Purkinje cell (primary cell): ENCODE measurements at places on chromosomes 1 and 21. TPM values are rescaled to one million over a fixed set of nuclear protein-coding genes. Genes with fewer than 3 reads are reported as not detected.

Gene F5
- 0.07 and 1.4 TPM in 2 replicates for polyA plus RNA-seq

Gene SOX13
- 0.07 and 0.24 TPM in 2 replicates for polyA plus RNA-seq

Gene CHI3L2
- polyA plus RNA-seq = not detected in 2 replicates

Gene GBP7
- 0.13 TPM in 1 of 2 replicates, not detected in the other for polyA plus RNA-seq

Gene SH2D5
- polyA plus RNA-seq = 0.07 and 4.9 TPM in 2 replicates

Gene SDC3
- polyA plus RNA-seq = 5.4 and 6.0 TPM in 2 replicates

Gene PLA2G5
- polyA plus RNA-seq = 3.6 and 3.8 TPM in 2 replicates

Gene SLAMF9
- not detected in 2 replicates for polyA plus RNA-seq
